ENCODE measurements at places on chromosomes 1 and 21.
A peak's percentile ranks its signal among the peaks of the same experiment; 100 is the strongest.

- DNase-seq: no peak
These were observed 161.5 kb downstream of the TOMM20 start for GRCh38 chr1:234967121-234967520.

- no peak for DNase-seq
These were observed 786 bp upstream of the CTSK start for GRCh38 chr1:150808846-150809245.

DNA sequence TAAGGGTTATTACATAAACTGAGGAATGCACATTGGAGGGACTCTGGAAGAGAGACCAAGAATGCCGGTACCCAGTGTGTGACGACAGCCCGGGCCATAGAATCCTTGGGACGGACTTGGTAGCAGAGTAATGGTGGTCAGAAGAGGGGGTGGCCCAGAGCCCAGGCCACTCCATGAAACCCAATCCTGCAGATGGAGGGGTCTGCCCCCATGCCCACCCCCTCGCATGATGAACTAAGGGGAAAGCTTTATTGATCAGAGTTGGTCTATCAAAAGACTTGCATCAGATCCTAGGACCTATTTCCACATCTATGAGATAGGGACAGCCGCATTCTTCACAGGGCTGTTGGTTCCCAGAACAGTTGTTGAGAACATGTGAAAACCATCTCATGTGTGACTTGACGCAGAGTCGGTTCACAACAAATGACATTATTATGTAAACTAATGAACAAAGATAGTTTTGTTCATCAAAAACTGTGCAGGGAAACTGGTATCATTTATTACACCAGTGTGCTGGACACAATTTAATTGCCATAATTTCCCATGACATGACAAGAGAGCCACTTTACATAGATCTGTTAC lies 21.5 kb upstream of the SDC3 start:
- no peak for DNase-seq

DNA sequence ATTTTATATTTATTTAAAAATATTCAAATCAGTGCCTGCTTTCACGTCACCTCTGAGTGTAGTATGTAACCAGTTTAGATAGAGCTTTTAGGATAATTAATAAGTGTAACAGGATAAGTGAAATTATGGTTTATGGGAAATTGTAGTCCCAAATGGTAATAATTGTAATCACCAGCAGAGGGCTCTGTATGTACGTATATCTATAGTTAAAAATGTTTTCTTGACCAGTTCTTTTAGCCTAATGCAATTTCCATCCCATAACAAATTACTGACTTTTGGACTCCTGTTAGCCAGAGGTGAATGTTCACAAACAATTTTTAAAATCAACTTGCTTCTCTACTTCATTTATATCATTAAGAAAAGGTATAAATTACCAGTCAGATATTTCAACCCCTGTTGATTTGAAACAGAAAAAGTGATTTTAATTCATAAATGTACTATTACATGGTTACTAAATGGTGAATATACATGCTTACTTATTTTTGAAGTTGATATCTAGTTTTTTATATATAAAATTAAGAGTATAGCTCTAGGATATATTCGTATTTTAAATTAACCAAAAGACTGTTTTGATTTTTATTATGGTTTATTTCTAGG lies 25.3 kb downstream of the SLC30A7 start:
- peak; percentile 60 for DNase-seq

DNA sequence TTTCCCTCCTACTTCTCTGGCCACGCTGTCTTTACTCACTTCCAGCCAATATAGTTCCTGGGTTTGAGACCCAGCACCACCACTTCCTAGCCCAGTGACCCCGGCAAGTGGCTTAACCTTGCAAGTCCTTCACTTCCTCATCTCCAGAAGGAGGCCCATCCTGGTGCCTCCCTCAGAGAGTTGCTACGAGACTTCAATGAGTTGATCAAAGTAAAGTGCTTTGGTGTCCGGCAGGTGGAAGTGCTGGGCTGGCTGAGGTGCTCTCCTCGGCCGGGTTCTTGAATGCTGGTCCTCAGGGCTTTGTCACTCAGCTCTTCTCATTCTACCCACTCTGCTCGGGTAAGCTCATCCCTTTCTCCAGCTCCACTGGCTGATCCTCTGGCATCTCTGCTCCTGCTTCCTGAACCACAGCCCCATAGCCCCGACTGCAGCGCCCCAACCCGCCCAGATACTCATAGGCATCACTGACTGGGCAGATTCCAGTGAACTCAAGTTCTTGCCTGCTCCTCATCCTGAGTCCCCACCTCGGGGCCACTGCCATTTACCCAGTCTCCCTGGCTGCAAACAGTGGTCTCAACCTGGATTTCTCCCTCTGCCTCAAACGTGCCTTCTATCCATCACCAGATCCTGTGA lies 75.8 kb upstream of the WNT4 start:
- DNase-seq: no peak

DNA sequence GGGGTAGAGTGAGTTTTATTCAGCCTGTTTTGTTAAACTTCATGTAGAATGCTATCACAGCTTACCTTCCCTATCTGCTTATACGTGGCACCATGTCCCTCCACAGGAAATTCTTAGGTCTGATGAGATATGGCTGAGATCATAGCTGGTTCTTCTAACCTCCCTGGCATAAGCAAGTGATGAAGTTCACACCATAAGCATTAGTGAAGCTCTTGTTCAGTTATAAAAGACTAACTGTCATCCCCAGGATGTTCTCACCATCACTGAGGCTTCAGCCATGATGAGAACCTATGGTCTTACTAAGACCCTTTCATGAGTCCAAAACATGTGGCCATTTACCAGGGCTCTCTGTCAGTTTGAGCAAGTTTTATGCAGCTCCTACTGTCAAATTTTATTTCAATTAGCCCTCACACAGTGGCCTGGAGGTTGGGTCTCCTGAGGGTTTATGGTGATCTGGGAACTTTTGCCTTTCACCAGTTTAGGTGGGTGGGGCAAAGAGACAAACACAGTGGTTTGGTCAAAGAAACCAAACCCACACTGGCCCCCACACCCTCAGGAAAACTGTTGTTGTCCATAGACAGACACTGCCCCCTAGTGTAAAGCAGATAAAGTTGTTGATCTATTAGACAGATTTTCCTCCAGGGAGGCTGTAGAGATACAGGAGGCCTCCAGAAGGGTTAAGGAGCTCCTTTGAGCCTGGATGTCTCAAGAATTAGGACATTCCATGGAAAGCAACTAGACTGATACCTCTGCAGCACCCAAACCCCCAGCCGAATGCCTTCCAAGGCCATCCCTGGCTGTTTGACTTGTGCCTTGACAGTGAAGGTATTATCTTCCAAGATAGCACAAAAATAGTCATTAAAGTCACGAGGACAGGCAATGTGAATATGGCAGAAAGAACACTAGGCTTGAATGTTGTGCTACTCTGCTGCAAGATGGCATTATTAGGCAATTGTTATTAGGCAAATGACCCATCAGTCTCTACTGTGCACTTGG lies 5.0 kb downstream of the SLC22A15 start:
- DNase-seq: peak; percentile 56

DNA sequence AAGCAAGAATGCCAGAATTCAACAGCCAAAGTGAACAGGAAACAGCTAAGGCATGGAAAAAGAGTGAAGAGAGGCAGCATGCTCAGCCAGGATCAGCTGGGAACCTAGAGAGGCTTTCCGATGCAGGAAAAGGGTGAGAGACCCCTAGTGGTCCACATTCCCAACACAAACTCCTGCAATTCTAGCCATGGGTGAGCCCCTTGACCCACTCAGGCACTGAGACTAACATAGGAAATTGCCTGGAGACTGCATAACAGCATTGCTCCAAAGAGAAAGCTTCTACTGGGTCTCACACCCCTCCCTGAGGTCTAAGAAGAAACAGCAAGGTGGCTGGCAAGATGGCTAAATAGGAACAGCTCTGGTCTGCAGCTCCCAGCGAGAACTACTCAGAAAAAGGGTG lies 123.2 kb downstream of the LHX8 start:
- no peak for DNase-seq
